Ascending aorta (tissue), 2 donors: ENCODE measurements at places on chromosomes 3 and 15. TPM values are rescaled to one million over a fixed set of nuclear protein-coding genes. Genes with fewer than 3 reads are reported as not detected.

GRCh38 chr15:38490242-38490922 is 36.5 kb downstream of the FAM98B start:
- no peaks in the 10 kb centered on the region for H3K36me3 ChIP-seq
- peak overlapping the region; percentile 67 for H3K27ac ChIP-seq
- H3K27me3 ChIP-seq, result no peaks in the 10 kb centered on the region
- no peak for DNase-seq
- no peak overlapping the region for H3K4me3 ChIP-seq
- H3K4me1 ChIP-seq, result peaks cover 2% of the 10 kb centered on the region

DNA sequence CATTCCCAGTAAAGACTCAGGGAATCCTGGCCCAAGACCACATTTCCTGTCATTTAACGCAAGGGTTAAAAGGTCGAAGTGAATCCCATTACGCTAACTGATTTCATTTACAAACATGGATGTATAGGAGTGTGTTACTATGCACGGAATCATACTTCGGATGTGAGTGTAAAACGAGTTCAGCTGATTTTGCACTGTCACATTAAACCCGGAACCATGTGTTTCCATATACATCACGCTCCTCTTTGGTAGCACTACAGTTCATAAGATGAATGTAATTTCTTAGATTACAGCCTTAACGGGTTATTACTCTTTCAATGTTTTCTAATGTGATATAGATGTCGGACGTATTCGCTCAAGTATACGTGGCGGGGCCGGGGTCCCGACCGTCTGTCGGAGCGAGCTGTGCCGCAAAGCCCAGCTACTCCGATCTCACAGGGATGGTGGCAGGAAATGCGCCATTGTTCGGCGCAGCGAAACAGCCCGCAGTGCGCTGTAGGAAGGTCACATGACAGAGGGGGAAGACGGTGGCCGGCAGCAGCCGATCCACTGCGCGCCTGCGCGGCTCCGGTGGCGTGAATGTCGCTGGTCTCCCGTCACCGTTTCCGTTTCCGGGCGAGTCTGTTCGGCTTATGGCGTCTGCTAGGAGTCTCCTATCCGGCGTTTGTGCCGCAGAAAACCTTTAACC is 97.3 kb downstream of the NPAP1 start:
- peak overlapping the region; percentile 61 for H3K27ac ChIP-seq
- H3K36me3 ChIP-seq, result no peaks in the 10 kb centered on the region
- no peaks in the 10 kb centered on the region for H3K4me1 ChIP-seq
- H3K4me3 ChIP-seq, result peak overlapping the region; percentile 38
- H3K27me3 ChIP-seq, result no peaks in the 10 kb centered on the region

DNA sequence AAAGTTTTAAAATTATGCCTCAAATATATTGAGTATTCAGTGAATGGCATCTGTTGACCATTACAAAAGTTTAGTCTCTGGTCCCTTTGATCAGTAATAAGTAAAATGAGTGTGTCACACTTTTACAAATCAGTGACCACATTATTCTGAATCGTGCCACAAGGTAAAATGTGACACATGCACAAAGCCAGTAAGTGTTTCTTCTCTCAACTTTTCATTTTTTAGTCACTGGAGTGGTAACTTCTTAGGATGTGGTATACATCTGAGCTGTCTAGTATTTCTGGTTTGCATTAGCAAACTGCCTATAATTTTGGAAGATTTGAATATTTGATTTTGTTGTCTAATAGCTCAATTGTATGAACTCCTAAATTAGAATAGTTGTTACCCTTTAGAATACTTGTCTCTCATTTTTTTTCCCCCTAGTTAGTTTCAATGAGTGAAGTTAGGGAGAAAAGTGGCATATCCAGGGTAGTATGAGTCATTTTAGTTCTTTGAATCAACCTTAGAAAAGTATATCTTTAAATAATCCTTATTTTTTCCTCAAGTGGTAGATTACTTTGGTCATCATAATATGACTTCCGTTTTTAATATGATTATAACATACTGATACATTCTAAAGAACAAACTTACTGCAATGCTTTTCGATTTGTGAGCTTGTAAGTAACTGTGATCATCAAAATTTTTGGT is 18.1 kb downstream of the DNAJC13 start:
- no peak for DNase-seq
- no peaks in the 10 kb centered on the region for H3K27me3 ChIP-seq
- H3K4me3 ChIP-seq, result no peak overlapping the region

TIMP4 gene
- total RNA-seq, result 78.9 TPM

DNA sequence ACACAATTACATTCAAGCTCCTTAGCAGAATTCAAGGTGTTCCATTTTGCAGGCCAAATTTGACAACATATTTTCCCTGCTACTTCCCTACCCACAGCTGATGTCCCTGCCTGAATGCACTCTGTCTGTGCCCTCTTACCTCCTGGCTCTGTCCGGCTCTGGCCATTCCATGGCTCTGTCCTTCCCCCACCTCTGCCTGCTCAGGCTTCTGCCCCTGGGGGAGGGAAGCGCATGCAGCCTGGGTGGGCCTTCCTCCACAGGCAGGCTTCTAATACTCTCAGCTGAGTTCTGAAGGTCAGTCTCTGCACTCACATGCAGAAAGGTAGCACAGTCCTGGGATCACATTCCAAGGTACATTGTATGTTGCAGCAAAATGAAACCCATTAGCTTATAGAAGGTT is 113.6 kb upstream of the CACNA2D3 start:
- H3K27ac ChIP-seq, result no peak overlapping the region
- no peaks in the 10 kb centered on the region for H3K4me1 ChIP-seq
- H3K4me3 ChIP-seq, result no peak overlapping the region
- H3K27me3 ChIP-seq, result no peaks in the 10 kb centered on the region
- H3K36me3 ChIP-seq, result no peaks in the 10 kb centered on the region

IQCH gene
- not detected for total RNA-seq

ABTB1 gene
- total RNA-seq, result 61.7 TPM

FBXL2 gene
- total RNA-seq, result 33.4 TPM

- no peaks in the 10 kb centered on the region for H3K27me3 ChIP-seq
- H3K4me1 ChIP-seq, result no peaks in the 10 kb centered on the region
These were observed 54.1 kb downstream of the ZNF280D start for GRCh38 chr15:56679225-56679624.

DNA sequence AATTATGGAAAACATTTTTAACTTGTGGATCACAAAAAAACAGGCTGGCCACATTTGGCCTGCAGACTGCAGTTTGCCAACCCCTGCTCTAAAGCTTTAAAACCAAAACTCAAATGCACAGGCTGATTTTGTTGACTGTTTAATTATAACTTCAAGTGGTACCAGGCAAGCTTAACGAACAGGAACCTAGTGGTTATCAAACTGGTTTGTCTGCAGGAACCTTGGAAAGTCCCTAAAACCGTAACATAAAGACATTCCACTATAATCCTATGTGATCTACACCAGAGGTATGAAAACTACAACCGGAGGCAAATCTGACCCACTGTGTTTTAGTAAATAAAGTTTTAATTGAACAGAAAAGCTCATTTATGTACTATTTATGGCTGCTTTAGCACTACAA is 52.4 kb downstream of the TBL1XR1 start:
- no peaks in the 10 kb centered on the region for H3K27me3 ChIP-seq
- H3K36me3 ChIP-seq, result no peaks in the 10 kb centered on the region
- H3K4me1 ChIP-seq, result peaks cover 17% of the 10 kb centered on the region
- no peak overlapping the region for H3K27ac ChIP-seq

DNA sequence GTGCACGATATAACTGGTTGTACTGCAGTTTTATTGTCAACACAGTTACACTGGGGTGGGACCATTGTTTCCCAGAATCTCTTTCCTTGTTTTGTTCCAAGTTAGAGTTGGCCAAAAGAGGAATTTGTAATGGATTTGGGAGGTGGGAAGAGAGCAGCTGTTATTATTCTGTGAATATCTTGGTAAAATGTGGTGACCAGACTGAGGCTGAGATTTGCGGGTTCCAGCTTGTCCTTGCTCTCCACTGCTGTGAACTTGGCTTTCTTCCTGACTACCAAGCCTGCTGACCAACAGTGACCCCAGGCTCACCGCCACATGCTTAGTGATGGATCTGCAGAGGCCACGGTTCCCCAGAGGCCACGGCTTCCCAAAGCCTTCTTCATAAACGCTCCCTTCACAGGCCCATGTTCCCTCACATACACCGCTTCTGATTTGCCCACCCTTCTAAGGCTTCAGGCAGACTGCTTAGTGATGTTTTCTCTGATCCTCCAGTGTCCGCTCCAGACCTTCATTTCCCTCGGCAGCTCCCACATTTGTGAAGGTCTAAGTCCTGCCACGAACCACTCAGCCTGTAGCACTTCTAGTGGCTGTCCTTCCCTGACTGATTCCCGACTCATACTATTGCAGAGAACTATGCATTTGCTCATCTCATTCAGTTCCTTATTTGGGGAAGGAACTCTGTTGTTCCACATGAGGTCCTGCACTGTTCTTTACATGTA is 525.5 kb upstream of the RGMA start:
- no peak for DNase-seq
- H3K36me3 ChIP-seq, result no peaks in the 10 kb centered on the region
- no peak overlapping the region for H3K27ac ChIP-seq
- H3K4me3 ChIP-seq, result no peak overlapping the region
- H3K27me3 ChIP-seq, result no peaks in the 10 kb centered on the region

DNA sequence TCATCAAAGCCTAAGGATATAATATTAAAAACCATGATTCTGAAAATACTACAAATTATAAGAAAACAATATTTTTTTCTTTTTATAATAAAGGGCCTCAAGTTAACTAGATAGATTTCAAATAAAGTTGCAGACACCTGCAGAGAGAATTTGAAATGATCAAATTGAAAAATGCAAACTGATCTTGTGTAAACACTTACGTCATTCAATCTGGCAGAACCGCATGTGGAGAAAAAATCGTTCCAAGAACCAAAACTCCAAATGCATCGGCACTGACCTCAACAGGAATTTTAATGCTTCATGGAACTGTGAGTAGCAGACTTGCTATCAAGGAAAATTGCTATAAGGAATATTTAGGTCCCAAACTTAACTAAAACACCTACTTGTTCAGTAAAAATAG is 17.2 kb downstream of the CPA3 start:
- DNase-seq, result no peak
- no peaks in the 10 kb centered on the region for H3K36me3 ChIP-seq
- H3K4me3 ChIP-seq, result no peak overlapping the region
- no peak overlapping the region for H3K27ac ChIP-seq
- H3K27me3 ChIP-seq, result no peaks in the 10 kb centered on the region

BSN gene
- total RNA-seq, result 0.85 TPM

GABRG3 gene
- not detected for total RNA-seq

DNA sequence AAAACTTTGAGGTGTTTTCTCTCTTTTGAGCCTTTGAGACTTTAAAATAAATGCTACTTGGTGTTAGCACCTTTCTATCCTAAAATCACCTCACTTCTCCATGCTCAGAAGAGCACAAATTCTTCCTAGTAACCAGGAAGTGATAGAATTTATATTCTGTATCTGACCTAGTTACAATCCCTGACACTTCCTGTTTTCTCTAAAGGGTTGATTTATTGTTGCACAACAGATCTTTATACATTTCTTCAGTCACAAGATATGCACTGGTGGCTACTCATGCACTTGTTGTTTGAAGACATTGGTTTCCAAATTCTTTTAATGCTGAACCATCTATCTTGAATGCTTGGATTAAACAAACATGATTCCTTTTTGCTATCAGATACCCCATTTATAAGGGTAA is 47.2 kb upstream of the CNTN3 start:
- no peak overlapping the region for H3K4me3 ChIP-seq
- H3K36me3 ChIP-seq, result no peaks in the 10 kb centered on the region
- no peaks in the 10 kb centered on the region for H3K4me1 ChIP-seq
- no peaks in the 10 kb centered on the region for H3K27me3 ChIP-seq

TMIE gene
- 8.5 TPM for total RNA-seq

SAMMSON gene
- total RNA-seq, result 2.2 TPM

DNA sequence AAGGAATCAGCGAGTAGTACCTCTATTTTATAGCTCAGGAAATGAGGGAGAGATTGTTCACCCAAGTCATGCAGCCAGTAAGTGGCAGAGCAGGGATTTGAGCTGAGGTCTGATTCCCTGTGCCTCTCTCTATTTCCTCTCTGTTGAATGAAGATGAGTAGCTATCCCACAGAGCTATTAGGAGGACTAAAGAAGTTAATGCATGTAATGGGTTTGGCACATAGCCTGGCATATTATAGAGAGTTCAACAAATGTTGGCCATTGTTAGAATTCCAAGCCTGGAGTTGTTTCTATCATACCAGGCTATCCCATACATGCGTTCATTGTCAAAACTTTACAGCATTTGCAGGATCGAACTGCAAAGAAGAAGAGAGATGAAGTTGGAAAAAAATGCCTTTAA is 21.8 kb upstream of the KLHL6 start:
- H3K27me3 ChIP-seq, result no peaks in the 10 kb centered on the region
- no peak overlapping the region for H3K27ac ChIP-seq
- DNase-seq, result no peak
- no peaks in the 10 kb centered on the region for H3K36me3 ChIP-seq
- no peaks in the 10 kb centered on the region for H3K4me1 ChIP-seq

FGD5 gene
- 112 TPM for total RNA-seq

GP9 gene
- total RNA-seq, result not detected

DNA sequence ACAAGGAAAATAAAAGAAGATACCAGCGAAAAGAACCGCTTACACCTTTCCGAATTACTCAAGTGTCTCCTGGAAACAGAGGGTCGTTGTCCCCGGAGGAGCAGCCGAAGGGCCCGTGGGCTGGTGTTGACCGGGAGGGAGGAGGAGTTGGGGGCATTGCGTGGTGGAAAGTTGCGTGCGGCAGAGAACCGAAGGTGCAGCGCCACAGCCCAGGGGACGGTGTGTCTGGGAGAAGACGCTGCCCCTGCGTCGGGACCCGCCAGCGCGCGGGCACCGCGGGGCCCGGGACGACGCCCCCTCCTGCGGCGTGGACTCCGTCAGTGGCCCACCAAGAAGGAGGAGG is 325 bp downstream of the ALCAM start:
- H3K27ac ChIP-seq, result peak overlapping the region; percentile 96
- no peaks in the 10 kb centered on the region for H3K36me3 ChIP-seq
- peak overlapping the region; percentile 82 for H3K4me3 ChIP-seq

DNA sequence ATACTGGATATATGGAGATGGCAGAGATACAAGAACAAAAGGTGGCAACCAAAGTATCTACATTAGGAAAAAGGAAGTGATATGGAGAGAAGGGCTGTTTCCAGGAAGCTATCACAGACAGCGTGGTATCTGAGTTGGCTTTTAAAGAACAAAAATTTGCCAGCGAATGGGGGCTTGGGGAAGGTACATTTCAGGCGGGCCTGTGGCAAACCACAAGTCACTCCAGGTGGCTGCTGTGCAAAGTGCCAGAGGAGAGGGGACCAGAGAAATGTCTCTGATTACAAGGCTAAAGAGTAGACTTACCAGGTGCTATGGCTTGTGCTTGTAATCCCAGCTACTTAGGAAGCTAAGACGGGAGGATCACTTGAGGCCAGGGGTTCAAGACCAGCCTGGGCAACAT is 91.1 kb downstream of the MSL2 start:
- no peak for DNase-seq
- no peak overlapping the region for H3K27ac ChIP-seq
- peaks cover 18% of the 10 kb centered on the region for H3K36me3 ChIP-seq
- H3K4me1 ChIP-seq, result no peaks in the 10 kb centered on the region
- no peaks in the 10 kb centered on the region for H3K27me3 ChIP-seq

GRCh38 chr15:70151462-70151861 is 53.7 kb upstream of the TLE3 start:
- H3K4me3 ChIP-seq, result no peak overlapping the region
- no peaks in the 10 kb centered on the region for H3K36me3 ChIP-seq
- no peaks in the 10 kb centered on the region for H3K27me3 ChIP-seq
- H3K4me1 ChIP-seq, result peaks cover 3% of the 10 kb centered on the region
- no peak overlapping the region for H3K27ac ChIP-seq
